ENCODE measurements at places on chromosomes 4 and X.

- DNase-seq: no peak
These were observed 131.0 kb downstream of the PDS5A start for GRCh38 chr4:39846705-39847104.

GRCh38 chr4:27717431-27717755 is 856.8 kb downstream of the STIM2 start:
- DNase-seq: no peak

GRCh38 chrX:148632444-148632843 is 132.0 kb downstream of the AFF2 start:
- no peak for DNase-seq

- no peak for DNase-seq
These were observed 7.9 kb downstream of the COL25A1 start for GRCh38 chr4:109294468-109295020.

GRCh38 chrX:107775000-107775733 is 420 bp downstream of the TSC22D3 start:
- DNase-seq: no peak

DNA sequence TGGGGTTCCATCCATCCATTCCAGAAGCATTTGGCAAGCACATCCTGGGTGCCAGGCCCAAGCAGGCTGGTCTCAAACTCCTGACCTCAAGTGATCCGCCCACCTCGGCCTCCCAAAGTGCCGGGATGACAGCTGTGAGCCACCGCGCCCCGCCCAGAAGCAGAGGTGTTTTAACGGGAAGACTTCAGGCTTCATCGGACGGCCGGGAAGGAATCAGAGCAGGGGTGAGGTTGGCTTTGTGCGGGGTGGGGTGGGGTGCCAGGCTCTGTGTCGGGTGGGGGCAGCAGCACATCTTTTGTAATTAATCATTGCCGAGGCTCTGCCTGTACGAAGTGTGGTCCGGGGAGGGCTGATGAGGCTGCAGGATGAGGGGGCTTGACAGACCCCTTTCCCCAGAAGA is 5.1 kb upstream of the SLC25A6 start:
- DNase-seq: no peak

DNA sequence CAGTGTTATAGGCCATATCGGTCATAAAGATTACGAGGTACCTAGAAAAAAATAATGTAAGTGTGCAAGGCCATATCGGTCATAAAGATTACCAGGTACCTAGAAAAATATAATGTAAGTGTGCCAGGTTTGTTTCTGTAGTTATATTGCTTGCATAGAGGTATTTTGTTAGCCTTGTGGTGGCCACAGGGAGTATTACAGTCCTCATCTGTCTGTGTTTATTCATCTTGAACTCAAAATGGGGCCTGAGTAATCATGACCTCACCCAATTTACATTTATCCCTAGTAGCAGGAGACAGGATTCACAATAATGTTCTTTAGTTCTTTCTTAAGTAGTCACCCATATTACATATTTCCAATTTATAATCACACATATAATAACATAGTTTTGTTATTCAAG is 459.7 kb downstream of the MID1IP1 start:
- DNase-seq: no peak

DNA sequence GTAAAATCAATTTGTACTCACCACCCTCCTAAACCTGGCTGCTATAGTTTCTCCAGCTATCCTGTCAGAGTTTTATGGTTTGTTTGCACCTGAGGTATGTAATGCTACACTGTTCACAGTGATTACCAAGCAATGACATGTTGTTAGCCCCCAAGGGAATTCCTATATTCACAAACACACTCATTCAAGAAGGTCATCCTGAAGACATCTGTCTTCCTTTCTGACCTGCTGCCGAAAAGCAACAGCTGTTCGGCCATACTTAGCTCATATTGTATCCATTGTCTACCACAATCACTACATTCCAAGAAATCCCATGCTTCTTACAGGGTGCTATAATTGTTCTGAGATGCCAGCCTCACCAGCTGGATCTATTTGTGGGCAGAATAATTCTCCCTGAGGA is 160.1 kb upstream of the GYPA start:
- no peak for DNase-seq

DNA sequence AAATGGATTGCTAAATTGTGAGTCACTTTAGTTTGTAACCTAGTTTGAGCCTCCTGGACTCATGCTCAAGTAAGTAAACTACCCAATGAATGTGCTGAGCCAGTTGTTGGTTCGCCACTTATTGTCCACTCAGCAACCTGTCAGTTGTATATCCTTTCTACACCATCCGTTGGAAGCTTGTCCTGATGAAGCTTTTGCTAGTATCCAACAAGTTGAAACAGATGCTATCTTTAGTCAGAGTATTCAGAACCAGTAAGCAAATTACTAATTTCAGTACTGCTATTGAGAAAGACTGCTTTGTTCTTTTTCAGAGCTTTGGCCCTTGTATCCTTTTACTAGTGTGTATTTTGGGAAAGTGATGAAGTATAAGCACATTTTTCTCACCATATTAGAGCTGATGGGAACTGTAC is 4.3 kb upstream of the NAA15 start:
- no peak for DNase-seq

- DNase-seq: no peak
These were observed 6.6 kb upstream of the AVPR2 start for GRCh38 chrX:153897899-153898298.

GRCh38 chrX:10983526-10983925 is 127.6 kb upstream of the HCCS start:
- DNase-seq: no peak

DNA sequence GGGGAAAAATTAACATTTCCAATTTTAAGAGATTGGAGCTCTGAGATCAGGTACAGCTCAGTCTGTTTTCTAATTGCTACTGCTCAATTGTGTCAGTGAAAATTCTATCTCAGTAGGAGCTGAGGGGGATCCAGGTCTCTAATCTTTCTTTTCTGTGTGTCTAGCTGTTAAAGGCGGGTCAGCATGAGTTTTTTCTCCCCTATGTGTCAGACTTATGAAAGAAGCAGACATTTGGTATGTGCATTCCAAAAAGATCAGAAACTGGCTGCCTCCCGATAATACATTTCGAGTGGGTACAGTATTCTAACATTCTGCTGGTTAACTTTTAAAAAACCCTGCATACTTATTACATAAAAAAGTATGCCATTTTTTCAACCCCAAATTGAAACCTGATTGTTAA is 72.4 kb downstream of the PCDH7 start:
- no peak for DNase-seq

GRCh38 chrX:130120321-130120731 is 10.0 kb upstream of the ELF4 start:
- DNase-seq: no peak

DNA sequence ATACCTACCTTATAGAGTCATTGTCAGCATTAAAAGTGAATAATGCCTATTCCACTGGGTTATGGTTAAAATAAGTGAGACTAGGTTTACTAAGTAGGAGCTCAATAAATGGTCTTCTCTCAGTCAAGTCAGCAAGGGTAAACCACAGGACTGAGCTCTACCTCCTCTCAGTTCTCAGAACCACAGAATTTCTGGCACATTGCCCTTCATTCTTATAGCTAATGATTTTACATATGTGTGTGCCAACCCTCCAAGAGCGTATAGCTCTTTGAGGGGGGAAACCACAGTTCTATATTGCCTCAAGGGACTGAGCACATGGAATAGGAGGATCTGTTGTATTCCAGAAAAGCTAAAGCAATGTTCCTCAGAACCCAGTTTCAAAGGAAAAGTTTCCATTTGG is 124.8 kb downstream of the ATG4A start:
- no peak for DNase-seq

GRCh38 chr4:139331185-139331584 is 28.9 kb upstream of the NDUFC1 start:
- DNase-seq: no peak

- DNase-seq: no peak
These were observed 36.3 kb downstream of the ATXN3L start for GRCh38 chrX:13283512-13283911.

GRCh38 chrX:39950018-39950688 is 147.6 kb downstream of the BCOR start:
- DNase-seq: no peak

GRCh38 chr4:108168160-108168670 is 517 bp downstream of the LEF1 start:
- DNase-seq: peak; percentile 48

DNA sequence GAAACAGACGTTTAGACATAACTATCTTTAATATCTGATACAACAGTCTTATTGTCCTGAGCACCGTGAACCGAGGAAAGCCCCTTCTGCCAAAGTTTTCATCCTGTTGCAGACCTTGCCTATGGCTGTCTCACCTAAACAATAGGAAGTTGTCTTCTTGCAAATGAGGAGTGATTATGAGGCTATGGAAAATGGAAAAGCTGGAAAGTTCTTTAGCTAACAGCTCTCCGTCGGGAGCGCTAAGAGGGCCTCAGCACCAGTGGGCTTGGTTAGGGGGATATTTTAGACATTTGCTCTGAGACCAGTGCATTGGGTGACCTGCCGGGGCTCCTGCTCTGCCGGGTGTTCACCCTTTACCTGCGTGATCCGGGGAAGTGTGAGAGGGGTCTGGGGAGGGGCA is 28.4 kb downstream of the TMEM131L start:
- DNase-seq: no peak

DNA sequence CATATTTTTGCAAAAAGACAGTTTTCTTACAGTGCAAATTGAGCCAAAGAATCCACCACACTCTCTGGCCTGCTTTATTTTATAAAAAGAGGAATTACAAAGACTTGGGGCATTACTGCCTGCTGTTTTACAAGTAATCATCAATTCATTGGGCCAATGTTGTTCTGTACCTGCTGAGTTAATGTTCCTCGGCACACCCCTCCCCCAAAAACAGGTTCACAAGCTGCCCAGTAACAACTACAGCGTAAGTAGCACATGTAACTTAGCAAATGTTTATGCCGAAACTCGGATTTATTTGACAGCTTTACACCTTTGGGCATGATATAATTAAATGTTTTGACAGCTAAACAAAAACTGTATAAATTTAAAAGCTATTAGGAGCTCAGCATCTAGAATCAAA is 214.6 kb upstream of the MAB21L2 start:
- DNase-seq: no peak

GRCh38 chr4:97994765-97995465 is 148.4 kb downstream of the STPG2 start:
- no peak for DNase-seq

DNA sequence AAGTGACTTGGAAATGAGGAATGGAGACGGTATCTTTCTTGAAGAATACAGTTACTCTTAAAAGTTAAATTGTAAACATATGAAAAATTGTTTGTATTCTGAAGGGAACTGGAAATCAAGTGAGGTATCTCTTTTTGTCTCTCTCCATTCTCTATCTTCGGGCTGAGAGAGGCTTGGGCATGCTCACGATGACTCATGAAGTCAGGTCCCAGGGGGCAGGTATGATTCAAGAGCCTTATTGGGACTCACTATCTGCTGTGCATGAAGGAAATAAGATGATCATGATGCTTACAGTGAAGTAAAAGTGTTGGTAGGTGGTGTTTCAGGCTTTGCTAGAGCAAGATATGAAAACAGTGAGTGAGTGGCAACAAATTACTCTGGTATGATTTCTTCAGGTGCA is 200.4 kb upstream of the PITX2 start:
- no peak for DNase-seq

DNA sequence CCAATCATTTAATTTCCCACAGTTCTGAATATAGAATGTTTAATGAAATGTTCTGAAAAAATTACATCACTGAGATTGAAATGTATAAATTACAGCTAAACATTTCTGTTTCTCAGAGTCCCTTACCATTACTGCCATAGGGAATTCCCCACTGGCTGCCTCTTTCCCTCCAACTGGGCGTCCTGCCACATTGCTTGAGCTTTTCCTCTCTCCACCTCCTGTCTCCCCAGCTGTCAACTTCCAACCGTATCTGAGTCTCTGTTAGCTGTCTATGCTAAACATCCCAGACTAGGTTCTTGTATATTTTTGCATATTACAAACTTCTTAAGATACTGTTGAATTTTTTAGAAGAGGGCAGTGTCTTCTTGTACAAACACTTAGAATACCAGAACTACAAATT is 407.3 kb upstream of the SLIT2 start:
- no peak for DNase-seq

DNA sequence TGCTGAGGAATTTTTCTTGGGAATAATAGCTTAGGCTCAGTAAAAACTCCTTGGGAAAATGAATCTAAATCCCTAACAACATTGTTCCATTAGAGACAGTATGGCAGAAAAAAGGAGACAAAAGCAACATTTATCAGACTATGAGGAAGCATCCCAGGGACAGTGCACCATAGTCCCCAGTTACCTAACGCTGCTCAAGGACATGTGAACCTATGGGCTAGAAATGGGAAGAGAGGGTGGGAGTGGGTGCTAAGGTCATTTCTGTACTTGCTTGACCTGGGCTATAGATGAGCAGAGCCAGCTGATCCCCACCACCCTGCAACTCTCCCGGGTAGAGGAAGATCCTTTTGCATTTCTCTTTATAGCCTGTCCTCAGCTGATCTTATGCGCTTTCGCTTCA is 98.2 kb upstream of the CBR4 start:
- no peak for DNase-seq

GRCh38 chr4:40502220-40502619 is 127.4 kb downstream of the RBM47 start:
- DNase-seq: no peak

- no peak for DNase-seq
These were observed 60.7 kb upstream of the PITX2 start for GRCh38 chr4:110683601-110684000.

DNA sequence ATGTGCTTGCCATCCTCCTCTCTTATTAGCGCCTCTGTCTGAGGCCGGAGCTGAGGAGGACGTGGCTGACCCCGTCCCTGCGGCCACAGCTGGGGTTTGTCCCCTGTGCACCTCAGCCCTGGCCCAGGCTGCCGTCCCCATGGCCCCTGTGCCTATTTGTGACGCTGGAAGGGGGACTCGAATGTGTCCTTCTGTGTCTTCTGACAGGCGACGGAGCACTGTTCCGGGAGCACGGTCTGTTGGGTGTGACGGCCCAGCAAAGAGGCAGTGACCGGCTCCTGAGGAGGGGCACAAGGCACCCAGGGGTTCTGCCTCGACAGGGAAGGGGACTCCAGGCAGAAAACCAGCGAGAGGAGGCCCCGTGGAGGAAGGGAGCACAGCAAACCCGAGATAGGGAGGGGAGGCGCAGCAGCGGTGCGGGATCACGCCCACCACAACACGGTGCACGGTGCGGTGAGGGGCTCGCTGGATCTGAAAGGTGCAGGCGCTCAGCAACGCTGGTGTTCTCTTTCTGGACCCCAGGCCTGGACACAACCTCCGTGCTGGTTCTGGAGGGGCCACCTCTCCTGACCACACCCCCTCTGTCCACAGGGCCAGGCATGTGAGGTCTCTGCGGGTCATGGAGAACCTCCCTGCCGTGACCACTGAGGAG is 5.6 kb downstream of the SH3TC1 start:
- DNase-seq: no peak

DNA sequence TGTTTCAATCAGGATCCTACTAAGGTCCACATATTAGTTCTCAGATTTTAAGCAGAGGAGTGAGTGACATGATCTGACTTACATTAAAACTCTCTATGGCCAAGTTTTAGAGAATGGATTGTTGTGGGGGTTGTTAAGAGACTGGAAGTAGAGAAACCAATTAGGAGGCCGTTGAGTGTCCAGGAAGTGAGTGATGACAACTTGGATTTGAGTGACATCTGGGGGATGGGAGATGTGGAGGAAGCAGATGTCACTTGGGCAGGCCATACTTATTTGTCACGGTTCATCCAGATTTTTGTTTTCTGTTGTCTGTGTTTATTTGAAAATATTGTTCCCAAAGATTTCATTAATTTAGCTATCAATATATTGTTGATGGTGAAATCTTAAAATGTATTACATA is 28.3 kb downstream of the ADD1 start:
- no peak for DNase-seq

All from activated CD4-positive, CD25-positive, alpha-beta regulatory T cell (primary cell).